ENCODE measurements at places on chromosomes 12 and 14.

DNA sequence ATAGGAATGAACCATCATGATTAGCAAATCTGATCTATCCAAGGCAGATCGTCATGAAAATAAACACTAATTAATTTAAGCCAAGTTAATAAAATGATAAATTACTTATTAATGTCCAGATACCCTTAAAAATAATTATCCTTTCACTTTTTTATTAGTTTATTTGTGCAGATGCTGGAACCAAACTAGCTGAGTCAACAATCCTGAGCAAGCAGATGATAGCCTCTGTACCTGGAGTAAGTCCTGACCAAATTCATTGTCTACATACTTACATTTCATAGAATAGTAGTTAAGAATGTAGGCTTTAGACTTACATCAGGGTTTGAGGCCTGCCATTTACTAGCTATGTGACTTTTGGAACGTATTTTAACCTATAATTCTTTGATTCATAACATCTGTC lies 105.8 kb downstream of the PRIMA1 start:
- DNase-seq: no peak

GRCh38 chr14:57287745-57288144 lies 19.0 kb downstream of the AP5M1 start:
- DNase-seq: no peak

- DNase-seq: no peak
Observed at GRCh38 chr12:92416385-92416812, 270.8 kb upstream of the BTG1 start.

- DNase-seq: peak; percentile 11
Observed at GRCh38 chr14:95432144-95433093, 84.0 kb downstream of the SYNE3 start.

DNA sequence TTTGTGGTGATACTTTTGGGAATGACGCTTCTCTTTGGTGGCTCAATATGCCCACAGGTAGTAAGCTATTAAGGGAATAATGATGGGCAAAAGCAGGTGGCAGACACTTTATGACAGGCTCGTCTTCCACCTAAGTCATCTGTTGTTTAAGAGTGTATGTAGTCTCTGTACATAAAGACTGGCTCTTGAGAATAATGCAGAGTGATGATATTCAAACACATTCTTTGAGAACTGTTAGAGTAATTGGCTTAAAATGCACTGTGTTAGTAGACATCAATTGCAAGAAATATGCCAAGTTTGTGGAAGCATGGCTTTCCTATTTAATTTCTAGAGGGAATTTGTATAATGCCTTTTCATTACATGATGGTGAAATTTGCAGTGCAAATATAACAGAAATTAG lies 694.8 kb upstream of the MIS18BP1 start:
- DNase-seq: no peak

DNA sequence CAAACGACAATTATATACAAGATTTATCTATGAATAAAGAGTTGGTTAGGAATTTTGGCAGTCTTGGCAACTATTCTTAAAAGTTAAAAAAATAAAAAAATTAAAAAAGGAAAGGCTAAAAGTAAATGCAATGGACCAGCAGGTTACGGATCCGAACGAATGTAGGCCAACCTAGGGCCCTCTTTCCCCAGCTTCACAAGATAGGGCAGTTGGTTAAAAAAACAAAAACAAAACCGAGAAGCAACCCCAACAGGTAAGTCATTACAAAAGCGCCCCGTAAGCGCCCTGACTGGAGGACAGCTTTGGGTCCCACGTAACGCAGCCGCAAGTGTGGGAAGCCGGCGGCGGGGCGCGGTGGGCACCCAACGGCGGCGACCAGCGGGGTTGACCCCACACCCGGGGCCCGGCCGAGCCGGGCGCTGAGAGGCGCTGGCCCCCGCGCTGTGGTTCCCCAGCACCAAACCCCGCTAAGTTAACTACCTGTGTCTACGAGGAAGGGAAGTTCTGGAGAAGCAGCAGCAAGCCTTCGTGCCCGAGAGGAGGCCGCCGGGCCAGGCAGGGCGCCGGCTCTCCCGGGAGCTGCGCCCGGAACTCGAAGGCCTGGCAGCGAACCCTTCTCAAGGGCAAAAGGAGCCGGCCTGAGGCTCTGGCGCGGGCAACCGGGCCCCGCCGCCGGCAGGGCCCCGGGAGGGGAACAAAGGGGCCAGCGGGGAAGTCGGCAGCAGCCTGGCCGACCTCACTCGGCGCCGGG lies 882 bp downstream of the HECTD1 start:
- DNase-seq: peak; percentile 44

Measured in M059J (cell line).